H54 (cell line): ENCODE measurements at places on chromosomes 16 and 17.

DNA sequence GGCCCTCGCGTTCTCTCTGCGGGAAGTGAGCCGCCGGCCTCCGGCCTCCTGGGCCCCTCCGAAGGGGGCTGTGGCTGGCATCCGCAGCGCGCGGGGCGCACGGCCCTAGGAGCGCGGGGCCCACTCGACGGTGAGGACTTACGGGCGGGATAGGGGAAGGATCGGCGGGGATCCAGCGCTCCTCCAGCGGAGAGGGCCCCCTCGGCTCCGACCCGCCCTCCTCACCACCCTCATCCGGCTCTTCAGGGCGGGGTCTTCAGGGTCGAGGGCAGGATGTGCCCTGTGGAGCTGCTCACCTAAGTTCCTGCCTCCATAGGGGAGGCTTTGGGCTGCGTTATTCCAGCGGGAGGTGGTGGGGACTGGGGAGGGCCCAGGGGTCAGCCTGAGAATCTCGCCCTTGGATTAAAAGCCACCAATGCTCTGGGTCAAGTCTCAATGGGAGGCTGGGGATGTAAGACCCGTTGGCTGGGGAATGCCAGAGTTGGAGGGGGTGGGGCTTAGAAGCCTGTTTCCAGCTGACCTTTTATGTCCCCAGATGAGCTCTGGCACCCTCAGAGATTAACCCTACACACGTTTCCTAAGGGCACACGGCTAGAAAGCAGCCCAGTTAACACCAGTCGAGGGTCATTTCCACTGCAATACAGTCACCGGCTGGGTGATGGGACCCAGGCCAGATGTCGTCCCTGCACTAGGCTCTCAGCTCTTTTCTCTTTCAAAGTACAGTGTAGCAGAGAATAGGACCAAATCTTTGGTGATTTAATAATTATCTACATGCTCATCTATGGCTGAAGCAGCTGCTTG is 13.4 kb downstream of the TBX2 start:
- peak; percentile 26 for DNase-seq

DNA sequence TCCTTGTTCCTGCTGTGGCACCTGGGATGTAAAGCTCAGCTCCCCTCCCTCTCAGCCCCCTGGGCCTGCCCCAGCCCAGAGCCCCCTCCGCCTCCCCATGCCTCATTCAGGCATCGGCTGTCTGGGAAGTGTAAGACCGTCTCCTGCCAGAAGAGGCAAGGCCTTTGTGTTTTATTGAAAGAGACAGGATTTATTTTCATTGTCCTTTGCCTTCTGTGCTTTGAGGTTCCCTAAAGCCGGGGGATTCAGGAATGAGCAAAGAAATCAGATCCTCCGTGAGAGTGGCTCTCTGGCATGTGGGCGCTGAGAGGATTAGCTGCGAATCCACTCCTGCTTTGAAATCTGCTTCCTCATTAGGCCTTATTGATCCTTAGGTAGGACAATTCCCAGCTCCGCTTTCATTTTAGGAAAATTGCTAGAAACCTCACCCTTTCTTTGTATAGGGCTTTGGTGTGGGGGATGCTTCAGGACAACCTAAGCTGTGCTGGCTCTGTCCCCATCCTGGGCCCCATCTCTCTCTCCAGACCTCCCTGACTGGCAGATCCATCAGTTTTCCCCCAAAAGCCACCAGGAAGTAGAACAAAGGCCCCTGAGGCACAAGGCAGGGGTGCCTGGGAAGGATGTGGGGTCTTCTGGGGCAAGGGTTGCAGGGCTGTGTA is 211.5 kb upstream of the TNRC6C start:
- no peak for DNase-seq

- DNase-seq, result no peak
These were observed 5.5 kb downstream of the CBFA2T3 start for GRCh38 chr16:88971371-88972097.

DNA sequence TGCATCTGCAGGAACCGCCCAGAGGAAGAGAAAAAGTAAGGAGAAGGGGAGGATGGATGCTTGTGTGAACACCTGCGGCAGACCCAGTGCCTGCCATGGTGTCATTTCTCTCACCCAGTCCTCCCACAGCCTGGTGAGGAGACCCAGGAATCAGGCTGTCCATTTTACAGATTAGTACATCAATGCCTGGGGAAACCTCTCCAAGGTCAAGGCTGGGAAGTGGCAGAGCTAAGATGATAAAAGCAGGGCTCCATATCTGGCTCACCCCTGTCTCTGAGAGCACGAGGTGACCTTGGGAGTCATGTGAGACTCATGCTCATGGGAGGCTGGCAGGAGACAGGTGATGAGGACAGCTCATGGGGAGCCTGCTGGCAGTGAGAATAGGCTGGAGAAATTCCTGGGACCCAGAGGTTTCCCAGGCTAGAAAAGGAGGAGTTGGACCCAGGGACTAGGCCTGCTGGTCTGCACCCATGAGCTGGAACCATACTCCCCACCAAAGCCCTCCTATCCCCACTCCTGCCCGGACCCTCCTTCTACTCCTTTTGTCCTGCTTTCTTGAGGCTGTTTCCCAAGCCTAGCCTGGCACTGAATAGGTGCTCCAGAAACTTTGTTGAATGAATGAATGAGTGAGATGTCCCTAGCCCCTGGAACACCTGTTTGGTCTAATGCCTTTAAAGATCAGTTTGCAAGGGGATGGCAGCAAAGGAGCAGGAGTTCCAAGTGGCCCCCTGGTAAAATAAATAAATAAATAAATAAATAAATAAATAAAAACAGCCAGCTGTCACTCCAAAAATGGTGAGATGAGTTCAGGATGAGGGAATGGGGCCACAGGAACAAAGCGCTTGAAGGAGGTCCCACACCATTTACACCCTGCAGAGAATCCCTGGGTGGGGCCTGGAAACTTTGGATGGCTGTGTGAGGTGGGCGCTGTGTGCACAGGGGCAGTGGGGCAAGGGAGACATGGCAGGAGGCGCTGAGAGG is 1.6 kb downstream of the ZNF629 start:
- DNase-seq, result no peak

GRCh38 chr16:31043352-31043751 is 10.0 kb downstream of the STX4 start:
- no peak for DNase-seq

DNA sequence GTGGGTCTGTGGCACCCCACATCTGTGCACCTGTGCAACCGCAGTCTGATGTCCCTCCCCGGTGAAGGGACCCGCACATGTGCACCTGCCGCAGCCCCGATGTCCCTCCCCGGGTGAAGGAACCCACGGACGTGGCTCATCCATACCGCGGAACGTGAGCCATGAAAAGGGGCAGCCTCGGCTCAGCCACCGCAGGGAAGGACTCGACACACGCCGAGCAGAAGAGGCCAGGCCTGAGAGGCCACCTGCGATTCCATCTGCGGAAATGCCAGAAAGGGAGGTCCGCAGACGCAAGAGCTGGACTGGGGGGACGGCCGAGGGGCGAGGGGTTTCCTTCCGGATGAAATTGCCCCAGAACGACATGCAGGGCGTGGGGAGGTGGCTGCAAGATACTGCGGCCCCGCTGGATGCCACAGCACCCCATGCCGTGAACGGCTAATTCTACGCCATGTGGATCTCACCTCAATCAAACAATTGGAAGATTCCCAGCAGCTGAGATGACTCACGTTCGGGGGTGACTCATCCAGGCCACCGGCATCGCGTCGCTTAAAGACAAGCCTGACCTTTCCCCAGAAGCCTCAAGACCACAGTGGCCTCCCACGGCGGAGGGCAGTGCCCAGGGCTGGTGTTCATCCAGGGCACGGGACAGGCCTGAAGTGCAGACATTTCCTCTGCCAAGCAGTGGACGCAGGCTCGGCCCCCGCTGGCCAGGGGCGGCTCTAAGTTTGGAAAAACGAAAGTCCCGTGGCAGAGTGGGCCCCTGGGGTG is 21.0 kb downstream of the SOX8 start:
- DNase-seq, result peak; percentile 98

DNA sequence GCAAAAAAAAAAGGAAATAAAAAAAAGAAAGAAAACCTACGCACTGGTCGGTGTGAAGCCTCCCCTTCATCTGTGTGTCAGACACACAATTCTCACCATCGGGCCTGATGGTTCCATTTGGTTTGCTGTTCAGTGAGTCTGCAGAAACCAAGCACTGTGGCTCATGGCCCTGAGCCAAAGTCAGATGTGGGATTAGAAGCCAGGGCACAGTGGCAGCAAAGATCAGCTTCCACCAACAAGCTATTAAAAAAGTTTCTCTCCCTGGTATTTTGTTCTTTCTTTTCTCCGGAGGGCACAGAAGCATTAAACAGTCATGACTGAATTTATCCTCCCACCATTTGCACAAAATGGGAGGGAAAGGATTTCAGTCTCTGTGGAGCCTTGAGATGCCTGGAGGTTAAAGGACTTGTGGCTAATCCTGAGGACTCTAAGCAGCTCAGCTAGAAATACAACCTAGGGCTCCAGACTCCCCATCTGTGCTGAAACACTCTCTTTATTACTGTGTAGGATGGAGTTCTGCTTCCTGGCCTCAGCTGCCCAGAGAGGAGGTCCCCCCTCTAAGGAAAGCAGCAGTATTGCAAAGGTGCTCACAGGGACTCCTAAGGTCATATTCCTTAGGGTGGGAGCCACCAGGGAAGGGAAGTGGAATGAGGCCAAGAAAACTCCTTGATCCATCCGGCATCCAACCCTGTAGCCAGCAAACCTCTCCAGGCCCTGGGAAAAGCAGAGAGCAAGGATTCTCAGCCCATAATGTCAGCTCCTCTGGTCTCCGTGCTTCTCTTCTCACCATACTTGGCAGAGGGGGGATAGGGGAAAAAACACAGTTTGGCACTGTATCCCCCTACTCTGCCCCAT is 28.2 kb downstream of the SLC39A11 start:
- DNase-seq, result no peak

DNA sequence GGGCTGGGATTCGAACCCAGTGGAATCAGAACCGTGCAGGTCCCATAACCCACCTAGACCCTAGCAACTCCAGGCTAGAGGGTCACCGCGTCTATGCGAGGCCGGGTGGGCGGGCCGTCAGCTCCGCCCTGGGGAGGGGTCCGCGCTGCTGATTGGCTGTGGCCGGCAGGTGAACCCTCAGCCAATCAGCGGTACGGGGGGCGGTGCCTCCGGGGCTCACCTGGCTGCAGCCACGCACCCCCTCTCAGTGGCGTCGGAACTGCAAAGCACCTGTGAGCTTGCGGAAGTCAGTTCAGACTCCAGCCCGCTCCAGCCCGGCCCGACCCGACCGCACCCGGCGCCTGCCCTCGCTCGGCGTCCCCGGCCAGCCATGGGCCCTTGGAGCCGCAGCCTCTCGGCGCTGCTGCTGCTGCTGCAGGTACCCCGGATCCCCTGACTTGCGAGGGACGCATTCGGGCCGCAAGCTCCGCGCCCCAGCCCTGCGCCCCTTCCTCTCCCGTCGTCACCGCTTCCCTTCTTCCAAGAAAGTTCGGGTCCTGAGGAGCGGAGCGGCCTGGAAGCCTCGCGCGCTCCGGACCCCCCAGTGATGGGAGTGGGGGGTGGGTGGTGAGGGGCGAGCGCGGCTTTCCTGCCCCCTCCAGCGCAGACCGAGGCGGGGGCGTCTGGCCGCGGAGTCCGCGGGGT is at the start of gene CDH1:
Gene CDH1, plus strand, starts transcription at position 247 of the 684 bp plus-strand sequence. Its CDS starts 124 bp downstream, at position 371.
- DNase-seq, result no peak
